ENCODE measurements at places on chromosomes 7 and 10.

- no peak for DNase-seq
Measured at GRCh38 chr7:52771177-52771576, 264.3 kb upstream of the POM121L12 start.

DNA sequence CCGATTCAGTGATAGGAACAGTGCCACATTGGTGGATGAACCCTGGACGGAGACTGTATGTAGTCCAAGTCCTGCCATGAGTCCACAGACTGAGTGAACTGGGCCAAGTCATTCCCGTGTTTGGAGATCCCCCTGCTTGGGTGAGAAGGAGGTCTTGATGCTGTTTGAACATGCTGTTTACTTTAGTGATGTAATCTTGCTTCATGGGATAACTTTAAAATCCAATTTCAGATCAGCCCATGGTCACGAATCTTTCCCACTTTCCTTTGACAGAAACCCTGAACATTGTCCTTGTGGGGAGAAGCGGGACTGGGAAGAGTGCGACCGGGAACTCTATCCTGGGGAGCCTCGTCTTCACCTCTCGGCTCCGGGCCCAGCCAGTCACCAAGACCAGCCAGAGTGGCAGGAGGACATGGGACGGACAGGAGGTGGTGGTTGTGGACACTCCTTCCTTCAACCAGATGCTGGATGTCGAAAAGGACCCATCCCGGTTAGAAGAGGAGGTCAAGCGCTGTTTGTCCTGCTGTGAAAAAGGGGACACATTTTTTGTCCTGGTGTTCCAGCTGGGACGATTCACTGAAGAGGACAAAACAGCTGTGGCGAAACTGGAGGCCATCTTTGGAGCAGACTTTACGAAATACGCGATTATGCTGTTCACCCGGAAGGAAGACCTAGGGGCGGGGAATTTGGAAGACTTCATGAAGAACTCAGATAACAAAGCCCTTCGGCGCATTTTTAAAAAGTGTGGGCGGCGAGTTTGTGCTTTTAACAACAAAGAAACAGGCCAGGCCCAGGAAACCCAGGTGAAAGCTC lies 26.6 kb downstream of the GIMAP8 start:
- no peak for DNase-seq

DNA sequence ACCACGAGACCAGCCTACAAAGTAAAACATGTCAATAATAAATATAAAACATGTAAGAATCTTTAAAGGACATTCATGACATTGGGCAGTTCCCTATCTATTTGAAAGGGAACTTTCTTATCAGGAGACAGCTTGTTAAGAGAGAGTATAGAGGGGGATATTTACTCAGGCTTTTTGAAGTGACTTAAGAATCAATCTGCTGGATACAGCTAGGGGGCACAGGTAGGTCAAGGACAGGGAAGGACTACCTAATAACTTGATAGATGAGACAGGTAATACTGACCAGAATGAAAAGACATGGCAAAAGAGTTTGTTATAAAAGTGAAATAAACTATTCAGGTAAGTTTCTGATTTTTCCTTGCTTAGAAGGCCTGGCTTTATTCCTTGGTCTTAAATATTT lies 21.8 kb upstream of the LRRD1 start:
- DNase-seq = no peak

- DNase-seq = no peak
Measured at GRCh38 chr7:102463841-102464576, 654 bp downstream of the ALKBH4 start.

GRCh38 chr7:114942446-114943175 lies 20.7 kb downstream of the MDFIC start:
- DNase-seq = no peak

- no peak for DNase-seq
Measured at GRCh38 chr7:34107276-34107675, 201.9 kb downstream of the BMPER start.

DNA sequence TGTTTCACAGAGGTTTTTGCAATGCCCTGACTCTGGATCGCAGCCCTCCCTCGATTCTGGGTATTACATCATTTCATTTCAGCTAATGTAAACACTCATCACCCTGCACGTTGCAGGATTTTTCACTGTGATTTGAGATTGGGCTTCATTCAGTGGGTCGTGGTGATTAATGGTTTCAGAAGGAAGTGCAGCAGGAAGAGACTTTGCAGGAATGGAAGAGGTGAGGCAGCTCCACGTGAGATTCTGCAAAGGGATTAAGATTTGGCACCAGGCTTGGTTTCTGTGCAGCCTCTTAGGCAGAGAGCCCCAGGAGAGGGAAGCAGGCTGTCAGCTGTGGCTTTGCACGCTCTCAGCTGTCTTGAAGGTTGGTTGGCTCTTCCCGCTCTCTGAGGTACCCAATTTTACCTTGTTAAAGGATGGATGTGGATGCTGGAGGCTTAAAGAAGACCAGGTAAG lies 95.2 kb downstream of the PLCE1 start:
- no peak for DNase-seq

GRCh38 chr7:55026867-55027490 lies 8.2 kb downstream of the EGFR start:
- no peak for DNase-seq

- peak; percentile 23 for DNase-seq
Measured at GRCh38 chr7:137169282-137169698, 174.2 kb downstream of the PTN start.

GRCh38 chr7:125644109-125644508 lies 714.5 kb upstream of the POT1 start:
- no peak for DNase-seq

DNA sequence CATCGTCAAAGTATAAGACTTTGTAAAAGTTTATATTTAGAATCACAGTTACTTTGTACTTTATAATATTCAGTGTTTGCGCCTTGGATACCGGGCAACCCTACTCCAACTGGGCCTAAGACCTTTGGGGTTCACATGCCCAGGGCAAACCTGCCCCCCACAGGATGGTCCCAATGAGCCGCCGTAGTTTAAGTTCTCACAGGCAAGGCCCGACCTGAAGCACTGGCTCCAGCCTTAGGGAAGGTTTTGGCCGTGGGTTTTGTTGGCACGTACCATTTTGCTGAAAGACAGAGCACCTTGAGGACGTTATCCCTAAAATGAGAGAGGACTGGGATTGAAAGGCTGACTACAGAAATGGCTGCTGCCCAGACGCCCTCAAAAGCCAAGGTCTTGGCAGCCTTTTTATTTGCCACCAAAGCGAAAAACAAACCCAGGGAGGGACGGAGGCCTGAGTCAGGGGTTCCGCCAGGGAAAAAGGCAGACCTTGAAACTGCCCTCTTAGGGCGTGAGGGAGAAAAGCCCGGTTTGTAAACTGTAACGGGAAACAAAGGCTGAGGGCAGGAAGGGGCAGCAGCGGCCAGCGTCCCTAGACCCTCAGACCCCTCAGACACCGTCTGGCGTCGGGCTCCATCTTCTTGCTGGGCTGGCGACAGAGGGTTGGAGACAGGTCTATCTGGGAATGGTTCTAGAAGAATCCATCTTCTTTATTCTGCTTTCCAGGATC lies at the start of gene CCDC172:
Gene CCDC172, plus strand, starts transcription at position 222 of the 724 bp plus-strand sequence. CDS start 564 bp downstream, outside the sequence.
- DNase-seq = no peak

GRCh38 chr10:96967847-96968246 lies 135.7 kb downstream of the LCOR start:
- no peak for DNase-seq

DNA sequence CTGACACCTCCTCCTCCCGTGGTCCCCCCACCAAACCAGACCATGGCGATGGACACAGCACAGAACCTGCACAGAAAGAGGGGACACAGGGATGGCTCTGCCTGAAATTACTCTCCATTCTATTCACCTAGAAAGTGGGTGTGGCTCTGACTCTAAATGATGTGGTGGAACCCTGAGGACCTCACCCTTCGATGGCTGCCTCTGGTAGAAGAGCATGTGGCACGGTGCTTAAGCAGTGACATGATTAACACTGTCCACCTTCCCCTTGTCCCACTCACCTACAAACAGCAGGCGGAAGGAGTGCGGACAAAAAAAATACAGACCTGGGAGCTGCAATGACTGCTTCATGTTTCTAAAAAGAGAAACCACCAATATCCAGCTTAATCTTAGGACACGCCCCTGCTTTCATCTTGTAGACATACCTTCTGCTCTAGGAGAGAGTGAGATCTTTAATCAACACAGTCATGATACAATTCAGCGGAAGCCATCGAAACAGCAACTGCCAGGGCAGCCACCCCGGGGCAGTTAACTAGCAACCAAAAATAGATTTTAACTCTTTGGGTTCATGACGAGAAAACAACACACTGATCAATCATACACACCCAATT lies 11.4 kb downstream of the JCAD start:
- no peak for DNase-seq

DNA sequence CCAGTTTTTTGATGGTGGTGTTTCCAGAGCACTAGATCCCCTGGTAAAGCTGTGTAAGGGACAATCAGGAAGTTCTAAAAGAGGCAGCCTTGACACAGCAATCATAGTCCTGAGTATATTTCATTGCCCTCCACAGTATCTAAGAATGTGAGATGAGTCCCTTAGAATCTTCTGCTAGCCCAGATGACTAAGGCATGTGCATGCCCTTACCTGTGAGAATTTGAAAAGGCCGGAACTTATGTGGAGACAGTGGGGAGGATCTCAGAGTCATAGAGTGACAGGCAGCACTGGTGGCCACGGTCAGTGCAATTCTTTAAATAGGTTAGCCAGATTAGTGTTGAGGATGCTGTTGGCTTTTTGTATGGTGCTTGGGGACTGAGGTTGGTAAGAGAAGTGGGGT lies 361.4 kb upstream of the VSTM2A start:
- DNase-seq = no peak

- no peak for DNase-seq
Measured at GRCh38 chr10:76396134-76396533, 964.7 kb downstream of the LRMDA start.

DNA sequence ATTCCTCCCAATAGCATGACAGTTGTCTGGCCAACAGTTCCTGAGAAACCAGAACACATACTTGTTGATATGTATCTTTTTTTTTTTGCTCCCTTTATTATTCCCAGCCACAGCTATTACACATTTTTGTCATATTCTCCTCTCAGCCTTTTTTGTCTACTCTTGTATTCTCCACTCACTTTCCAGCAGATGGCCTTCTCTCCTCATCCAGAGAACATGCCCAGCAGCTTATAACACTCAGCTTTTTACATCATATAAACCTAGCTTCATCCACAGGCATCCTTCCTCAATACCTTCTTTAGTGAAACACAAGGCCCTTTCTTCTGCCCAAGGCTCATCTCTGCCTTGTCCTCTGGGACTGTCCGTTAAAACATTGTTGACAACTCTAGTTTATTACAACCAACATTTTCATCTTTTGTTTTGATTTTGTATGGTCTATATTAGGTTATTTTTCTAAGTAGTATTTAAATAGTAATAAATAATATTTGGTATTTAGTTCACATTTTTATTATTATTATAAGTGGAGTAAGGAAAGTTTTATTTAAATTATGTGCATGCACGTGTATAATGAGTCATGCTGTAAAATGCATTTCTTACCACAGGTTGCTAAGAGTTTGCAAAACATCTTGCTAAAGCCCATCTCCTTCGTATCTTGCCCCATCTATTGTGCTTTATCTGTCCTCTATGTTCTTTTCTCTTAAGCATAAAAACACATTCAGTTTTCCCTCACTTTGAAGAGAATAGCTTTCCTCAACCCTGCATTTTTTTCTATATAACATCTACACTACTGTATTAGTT lies 101.5 kb downstream of the ORC5 start:
- no peak for DNase-seq

GRCh38 chr10:117457932-117458331 lies 82.7 kb upstream of the PDZD8 start:
- no peak for DNase-seq

- no peak for DNase-seq
Measured at GRCh38 chr7:8931906-8932646, 498.7 kb downstream of the NXPH1 start.

DNA sequence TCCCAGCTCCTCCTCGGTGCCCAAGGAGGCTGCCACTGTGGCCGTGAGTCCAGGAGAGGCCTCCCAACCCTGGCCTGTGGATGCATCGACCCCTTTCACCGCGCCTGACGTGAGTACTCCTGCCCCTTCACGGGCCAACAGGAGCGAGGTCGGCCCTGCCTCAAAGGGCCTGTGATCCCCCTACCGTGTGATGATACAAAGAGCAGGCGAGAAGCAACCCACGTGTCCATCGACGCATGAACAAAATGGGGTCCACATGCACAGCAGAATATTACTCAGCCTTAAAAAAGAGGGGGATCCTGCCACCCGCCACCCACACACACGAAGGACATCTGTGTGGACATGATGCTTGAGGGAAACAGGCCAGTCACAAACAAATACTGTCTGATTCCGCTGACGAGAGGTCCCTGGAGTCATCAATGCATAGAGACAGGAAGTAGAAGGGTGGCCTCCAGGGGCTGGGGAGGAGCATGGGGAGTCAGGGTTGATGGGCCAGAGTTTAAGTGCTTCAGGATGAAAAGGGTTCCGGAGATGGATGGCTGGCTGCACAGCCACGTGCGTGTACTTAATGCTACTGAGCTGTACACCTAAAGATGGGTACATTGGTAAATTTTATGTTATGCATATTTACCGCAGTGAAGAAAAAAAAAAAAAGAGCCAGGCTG lies 151.9 kb downstream of the PRKAG2 start:
- no peak for DNase-seq

DNA sequence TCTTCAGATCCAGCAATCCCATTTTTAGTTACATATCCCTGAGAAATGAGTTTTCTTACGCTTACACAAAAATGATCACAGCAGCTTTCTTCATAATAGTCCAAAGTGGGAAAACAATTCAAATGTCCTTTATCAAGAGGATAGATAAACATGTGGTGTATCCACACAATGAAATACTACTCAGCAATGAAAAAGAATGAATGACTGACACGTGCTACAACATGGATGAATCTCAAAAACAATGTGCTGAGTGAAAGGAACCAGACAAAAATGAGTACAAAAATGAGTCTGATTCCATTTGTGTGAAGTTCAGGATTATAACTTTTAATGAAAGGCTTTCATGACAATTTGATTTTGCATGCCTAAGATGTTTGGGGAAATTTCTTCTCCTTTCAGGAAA lies 139.1 kb downstream of the WNT2 start:
- DNase-seq = no peak

DNA sequence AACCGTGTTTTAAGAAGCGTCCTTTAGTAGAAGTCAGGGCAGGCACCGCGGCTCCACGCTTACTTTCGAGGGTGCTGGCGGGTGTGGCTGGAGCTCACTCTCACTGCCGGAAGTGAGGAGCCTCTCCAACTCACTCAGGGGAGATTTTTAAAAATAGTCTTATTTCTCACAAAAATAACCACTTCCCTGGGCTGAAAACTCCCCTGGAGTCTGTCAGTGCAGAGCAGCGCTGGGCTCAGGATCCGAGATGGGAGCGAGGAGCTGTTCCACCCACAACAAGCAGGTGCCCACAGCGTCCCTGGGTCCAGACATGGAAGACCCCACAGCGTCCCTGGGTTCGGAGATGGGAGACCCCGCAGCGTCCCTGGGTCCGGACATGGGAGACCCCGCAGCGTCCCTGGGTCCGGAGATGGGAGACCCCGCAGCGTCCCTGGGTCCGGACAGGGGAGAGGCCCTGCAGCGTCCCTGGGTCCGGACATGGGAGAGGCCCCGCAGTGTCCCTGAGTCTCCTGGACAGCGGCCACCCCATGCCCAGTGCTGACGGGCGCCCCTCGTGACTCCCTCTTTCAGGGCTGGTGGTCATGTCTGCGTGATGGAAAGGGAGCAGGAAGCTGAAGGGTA lies 51.2 kb downstream of the VIPR2 start:
- DNase-seq = no peak

GRCh38 chr7:76358011-76358480 lies 745 bp downstream of the YWHAG start:
- no peak for DNase-seq
